HuH-7 (cell line): ENCODE measurements at places on chromosomes 16 and 17.

DNA sequence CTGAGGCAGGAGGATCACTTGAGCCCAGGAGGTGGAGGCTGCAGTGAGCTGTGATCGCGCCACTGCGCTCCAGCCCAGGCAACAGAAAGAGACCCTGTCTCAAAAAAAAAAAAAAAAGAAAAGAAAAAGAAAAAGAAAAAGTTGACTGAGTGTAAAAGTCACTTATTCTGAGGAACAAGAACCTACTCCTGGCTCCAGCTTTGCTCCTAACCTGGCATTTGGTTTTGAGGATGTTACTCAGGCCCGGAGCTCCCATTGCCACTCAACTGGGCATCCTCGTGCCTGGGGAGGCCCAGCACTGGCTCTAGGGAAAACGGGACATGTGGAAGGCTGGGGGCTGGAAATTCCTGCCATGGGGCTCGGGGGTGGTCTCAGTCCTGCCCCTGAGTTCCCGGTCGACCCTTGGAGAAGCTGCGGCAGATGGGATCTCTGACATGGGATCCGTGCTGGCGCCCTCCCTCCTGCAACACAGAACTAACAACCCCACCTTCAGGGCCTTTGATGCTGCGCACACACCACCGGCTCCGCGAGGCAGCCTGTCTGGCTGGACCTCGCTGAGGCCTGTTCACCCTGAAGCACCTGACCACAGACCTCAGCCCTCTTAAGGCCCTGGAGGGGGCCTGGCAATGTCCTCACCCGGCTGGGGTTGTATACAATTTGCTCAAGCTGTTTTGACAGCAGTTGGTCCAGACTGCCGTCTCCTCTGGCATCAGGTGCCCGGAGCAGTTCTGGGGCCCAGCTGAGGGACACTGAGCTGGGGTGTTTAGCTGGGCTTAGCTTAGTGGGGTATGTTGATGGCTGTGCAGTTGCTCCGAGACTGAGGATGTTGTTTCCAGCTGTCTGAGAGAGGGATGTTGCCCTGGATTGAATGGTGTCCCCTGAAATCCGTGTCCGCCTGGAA, 12.3 kb downstream of the CD7 start:
- DNase-seq = no peak

DNA sequence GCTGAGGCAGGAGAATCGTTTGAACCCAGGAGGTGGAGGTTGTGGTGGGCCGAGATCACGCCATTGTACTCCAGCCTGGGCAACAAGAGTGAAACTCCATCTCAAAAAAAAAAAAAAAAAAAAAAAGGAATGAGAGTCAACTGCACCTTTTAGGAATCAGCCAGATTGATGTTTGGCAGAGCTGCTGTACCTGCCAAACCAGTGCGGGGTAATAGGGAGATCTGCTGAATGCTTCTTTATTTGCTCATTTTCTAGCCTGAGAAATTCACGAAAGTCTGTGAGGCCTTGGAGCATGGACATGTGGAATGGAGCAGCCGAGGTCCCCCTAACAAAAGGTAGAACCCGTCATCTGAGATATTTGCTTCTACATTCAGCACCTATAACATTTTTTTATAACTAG, 18.4 kb downstream of the OGFOD1 start:
- no peak for DNase-seq

- DNase-seq = no peak
These were observed 50.3 kb upstream of the SEC14L1 start for GRCh38 chr17:77090476-77090875.

- DNase-seq = no peak
These were observed 266.3 kb downstream of the FOXL1 start for GRCh38 chr16:86844695-86845094.

DNA sequence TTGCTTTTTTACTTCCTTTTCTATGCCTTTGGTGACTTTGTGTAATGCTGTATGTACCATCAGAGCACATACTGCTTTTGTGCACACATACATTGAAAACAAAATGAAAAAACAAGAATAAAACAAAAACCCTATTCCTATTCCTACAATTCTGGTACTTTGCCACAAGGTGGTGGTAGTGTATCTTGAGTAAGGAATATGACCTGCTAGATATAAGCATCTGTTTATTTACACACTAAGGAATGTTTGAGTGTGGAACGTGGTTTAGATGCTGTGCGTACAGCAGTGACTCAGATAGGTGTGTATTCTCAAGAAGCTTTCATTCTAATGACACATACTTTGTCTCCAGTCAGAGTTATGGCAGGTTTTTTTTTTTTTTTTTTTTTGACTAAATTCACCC, 606.2 kb downstream of the WWOX start:
- DNase-seq = no peak

- DNase-seq = no peak
These were observed 22.9 kb downstream of the VMP1 start for GRCh38 chr17:59730268-59730834.
